ENCODE measurements at places on chromosomes 11 and 22.

DNA sequence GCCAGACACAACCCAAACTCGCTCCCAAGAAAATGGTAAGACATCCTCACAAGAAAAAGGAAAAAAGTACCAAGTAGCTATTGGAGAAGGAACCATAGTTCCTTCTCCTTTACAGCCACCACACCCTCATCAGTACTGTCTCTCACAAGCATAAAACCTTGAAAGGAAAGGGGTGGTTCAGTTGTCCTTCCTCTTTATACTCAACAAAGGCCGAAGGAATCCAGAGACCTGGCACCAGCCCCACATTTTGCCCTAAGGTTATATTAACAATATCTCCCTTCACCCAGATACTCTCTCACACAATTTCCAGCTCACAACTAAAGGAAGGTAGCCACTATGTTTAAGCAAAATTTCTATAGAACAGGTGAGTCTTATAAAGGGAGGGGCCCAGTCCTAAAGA, 8.5 kb downstream of the FHIP1B start:
- DNase-seq = no peak

DNA sequence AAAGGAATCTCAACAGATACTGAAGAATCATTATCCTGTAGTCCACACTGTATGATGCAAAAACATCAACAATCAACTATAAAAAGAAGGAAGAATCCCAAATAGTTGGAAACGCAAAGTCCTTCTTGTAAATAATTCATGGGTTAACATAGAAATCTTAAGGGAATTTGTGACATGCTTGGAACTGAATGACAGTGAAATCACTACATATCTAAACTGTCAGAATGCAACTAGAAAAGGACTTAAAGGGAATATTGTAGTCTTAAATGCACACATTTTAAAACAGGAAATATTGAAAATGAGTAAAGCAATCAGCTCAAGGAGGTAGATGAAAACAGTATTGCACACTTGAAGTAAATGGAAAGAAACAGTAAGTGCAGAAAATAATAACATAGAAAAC, 147.6 kb upstream of the MPPED2 start:
- no peak for DNase-seq

GRCh38 chr11:116217441-116217840, 555.3 kb downstream of the BUD13 start:
- DNase-seq = no peak

- DNase-seq = no peak
These were observed 14.3 kb downstream of the TPCN2 start for GRCh38 chr11:69062873-69063651.

GRCh38 chr11:132496341-132496740, 1036.0 kb downstream of the OPCML start:
- no peak for DNase-seq

- DNase-seq = no peak
These were observed 615.5 kb downstream of the NTM start for GRCh38 chr11:131985846-131986301.

- DNase-seq = no peak
These were observed 169.3 kb upstream of the E2F8 start for GRCh38 chr11:19410032-19410431.

DNA sequence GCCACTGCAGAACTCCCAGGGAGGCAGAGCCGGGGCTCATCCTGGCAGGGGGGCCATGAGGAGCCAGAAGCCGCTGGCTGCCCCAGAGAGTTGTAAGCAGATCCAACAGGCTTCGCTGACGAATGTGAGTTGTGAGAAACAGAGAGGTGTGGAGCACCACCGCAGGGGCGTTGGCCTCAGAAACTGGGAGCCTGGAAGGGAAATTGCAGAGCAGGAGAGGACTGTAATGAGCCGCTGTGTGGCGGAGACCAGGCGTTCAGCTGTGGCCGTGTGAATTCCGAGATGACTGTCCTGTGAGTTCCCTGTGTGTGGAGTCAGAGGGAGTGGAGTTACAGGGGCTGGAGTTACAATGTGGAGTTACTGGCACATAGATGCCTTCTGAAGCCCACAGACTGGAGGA, 27.7 kb upstream of the ETS1 start:
- DNase-seq = no peak

DNA sequence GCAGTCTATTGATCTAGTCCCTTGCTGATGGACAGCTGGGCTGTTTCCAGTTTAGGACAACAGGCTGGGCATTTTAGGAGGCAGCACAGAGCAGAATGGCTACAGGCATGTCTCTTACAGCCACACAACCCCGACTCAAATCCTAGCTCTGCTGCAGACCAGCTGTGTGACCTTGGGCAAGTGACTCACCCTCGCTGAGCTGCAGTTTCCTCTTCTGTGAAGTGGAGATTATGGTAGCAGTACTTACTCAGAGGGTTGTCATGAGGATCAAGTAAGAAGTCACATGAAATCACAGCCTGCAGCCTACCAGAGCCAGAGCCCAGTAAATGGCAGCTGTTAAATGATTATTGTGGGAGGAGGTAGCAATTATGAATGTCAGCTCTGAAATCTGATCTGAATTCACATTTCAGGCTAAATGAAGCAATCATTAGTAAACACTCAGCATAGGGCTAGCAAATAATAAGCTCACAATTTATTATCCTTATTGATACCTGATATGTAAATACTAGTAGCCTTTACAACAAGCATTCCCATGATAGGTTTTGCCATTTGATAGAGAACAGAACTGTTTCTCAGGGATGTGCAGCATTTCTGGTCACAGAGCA, 58.9 kb downstream of the MYEOV start:
- peak; percentile 49 for DNase-seq

GRCh38 chr11:10461276-10461790, 6.3 kb downstream of the AMPD3 start:
- no peak for DNase-seq

GRCh38 chr22:35446365-35446764, 46.4 kb downstream of the MCM5 start:
- no peak for DNase-seq

- peak; percentile 81 for DNase-seq
These were observed at the start of gene MAPK11 for GRCh38 chr22:50269970-50270665. MAPK11 (minus strand) TSS chr22:50270380; CDS start chr22:50270292, 88 bp downstream.

GRCh38 chr11:46100670-46101069, 20.6 kb downstream of the PHF21A start:
- no peak for DNase-seq

DNA sequence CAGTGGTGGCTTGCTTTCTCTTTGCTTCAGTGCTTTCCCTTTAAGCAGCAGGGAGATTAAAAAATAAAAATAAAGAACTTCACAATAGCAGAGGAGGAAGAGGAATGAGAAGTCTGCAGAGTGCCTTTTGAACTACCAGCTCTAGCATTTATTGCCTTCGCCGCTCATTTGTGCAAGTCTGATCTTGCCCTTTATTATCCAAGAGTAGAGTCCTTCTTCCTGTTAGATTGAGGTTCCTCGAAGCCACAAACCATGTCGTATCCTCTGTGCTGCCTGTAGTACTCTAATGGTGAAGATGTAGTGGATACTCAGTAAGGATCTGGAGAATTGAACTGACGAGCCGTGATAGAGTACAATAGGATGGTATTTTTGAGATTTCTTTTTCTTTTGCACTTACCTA, 101.2 kb upstream of the RAG2 start:
- no peak for DNase-seq

- peak; percentile 64 for DNase-seq
These were observed 38.8 kb downstream of the FLI1 start for GRCh38 chr11:128732471-128733277.

- DNase-seq = peak; percentile 38
These were observed 61.8 kb downstream of the UBASH3B start for GRCh38 chr11:122717264-122717867.

Data from activated CD4-positive, alpha-beta T cell treated with anti-CD3 and anti-CD28 coated beads, Interleukin-10, Interleukin-2, amounts not matched to agents 100 ng/mL and 50 ng/mL, durations not matched to agents 16 hours and 8 hours (primary cell).